ENCODE measurements at places on chromosomes 1 and 21.

GRCh38 chr1:50930965-50931737 lies 28.9 kb downstream of the FAF1 start:
- DNase-seq, result peak; percentile 46

GRCh38 chr1:5448486-5448885 lies 543.7 kb downstream of the NPHP4 start:
- DNase-seq, result no peak

DNA sequence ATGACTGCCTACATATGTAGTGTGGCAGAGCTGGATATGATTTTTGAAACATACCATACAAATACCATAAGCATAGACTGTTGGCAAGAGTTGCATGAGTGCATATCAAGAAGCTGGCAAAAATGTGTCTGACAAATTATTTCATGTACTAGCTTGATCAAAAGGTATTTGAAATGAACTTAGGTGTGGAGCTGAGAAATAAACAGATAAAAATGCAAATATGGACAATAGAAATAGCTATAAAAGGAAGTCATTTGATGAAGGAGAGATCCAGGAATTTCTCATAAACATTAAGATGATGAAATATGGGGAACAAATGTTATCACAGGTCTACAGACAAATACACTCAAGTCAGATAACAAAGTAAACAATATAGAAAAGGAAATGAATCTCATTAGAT lies 609.1 kb downstream of the PTPRC start:
- DNase-seq, result peak; percentile 77

DNA sequence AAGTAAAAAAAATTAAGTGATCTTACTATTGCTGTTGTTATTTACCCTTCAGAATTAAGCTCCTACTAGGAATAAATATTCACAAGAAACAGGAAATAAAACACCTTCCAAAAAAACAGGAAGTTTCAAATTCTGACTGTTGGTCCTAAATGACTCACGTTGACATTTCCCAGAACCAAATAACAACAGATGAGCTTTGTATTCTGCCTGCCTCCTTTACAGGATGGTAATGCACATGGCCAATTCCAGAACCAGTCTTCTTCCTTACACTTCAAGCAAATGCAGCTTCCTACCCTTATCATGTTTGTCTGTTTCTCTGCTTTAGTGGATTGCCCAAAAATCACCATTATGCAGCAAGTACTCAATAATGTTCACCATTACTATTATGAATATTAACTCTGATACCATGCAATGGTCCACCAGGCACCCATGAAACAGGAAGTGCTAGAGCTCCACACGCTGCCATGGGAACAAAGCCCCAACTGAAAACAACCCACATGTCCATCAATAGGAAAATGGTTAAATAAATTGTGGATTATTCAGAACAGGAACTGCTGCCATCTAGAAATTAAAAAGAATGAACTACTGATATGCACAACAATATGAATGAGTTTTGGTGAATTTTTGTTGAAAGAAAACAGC lies 8.9 kb downstream of the CASP9 start:
- DNase-seq, result peak; percentile 72

DNA sequence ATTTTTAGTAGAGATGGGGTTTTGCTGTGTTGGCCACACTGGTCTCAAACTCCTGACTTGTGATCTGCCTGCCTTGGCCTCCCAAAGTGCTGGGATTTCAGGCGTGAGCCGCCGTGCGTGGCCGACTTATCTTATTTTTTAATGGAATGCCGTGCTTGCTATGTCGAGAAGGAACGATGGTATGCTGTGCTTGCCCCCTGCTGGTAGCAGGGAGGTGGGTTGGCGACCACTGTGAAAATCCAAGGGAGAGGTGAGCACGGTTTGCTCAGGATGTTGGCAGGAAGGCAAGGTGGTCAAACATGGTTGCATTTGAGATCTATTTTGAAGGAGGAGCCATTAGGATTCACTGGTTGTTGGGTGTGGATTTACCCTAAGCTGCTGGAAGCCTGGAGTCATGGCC lies 45.8 kb upstream of the RCC2 start:
- DNase-seq, result peak; percentile 7
